ENCODE measurements at places on chromosomes 7 and 10. TPM values are rescaled to one million over a fixed set of nuclear protein-coding genes. Genes with fewer than 3 reads are reported as not detected.

GRCh38 chr10:57657164-57657765 lies 610.4 kb downstream of the IPMK start:
- peak; percentile 89 for DNase-seq

DNA sequence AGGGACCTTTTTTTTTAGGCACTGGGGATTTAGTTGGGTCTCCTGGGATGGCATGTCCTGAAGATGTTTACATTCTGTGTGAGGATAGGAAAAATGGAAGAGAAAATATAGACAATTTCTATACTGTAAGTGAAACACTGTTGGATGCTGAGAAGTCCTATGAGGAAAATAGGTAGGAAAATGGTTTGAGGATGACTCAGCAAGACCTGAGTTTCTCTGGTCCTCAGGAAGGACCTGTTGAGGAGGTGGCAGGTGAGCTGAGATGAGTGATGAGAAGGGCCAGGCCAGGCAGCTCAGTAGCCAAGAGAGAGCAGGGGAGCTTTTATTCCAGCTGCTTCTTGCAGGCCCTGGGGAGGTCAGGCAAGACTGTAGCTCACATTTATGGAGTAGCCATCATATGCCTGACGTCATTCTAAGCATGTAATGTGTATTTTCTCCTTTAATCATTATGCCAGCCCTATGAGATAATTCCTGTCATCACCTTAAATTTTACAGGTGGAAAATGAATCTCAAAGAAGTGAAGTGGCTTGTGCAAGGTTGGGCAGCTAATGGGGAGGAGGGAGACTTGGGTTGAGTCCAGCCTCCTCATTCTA lies 19.1 kb upstream of the LRRC18 start:
- peak; percentile 22 for DNase-seq

DNA sequence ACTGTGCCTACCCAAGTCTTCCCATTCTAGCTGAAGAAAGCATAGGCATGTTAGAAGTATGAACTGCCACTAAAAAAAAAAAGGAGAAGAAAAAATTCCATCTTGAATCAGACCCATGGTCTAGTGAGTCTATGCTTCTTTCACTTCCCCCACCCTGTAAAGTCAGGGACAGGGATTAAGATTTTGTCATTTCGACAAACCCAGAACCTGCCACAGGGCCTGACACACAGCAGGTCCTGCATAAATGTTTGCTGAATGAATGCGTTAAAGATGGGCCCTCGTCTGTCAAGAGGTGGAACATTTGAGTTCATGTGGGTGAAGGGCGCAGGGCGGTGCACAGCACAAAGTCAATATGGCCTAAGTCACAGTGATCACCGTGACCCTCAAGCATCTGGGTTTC lies 4.9 kb downstream of the HIPK2 start:
- DNase-seq = no peak

DNA sequence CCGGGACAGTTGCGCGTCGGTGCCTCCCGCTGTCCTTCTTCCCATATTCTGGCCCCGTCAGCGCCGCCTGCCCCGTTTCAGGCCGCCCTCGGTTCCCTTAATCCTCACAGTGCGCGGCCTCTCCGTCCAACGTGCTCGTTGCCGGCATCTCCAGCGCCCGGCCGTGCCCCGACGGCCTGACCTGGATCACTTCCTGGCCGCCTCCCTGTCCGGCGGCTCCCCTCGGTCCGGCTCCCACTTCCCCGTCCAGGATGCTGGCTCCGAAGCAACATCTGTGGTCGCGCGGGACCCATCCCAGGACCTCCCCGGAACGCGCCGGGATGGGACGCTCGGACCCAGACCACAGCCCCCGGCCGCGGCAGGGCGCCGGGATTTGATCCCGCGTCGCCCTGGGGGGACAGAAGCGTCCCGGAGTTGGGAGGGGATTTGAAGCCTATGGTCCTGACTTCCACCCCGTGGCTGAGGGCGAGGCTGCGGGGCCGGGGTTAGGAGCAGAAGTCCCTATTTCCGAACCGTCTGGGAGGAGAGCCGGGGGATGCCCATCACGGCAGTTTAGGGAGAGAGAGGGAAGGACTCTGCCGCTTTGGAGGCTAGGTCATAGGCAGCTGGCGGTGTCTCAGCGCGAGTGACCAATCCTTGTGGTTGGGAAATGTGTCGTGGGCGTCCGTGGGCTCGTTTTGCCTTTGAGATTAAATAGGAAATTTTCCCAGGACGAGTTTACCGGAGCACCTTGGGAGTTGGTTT lies 53.8 kb downstream of the KCTD7 start:
- DNase-seq = peak; percentile 16

DNA sequence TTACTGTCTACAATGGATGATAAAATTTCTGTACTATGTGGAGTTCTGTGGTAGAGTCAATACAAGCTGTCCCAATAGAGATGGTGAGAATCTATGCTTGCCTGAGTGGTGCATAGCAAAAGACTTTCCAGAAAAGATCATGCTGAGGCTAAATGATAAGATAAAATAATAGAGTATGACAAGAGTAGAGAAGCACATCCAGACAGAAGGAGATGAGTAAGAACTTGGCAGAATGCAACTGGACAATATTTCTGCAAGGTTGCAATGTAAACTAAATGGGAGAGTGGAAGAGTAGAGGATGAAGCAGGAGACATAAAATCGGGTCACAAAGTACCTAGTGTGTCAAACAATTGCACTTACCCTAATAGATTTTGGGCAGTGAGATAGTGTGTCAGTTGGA lies 347.6 kb downstream of the MDFIC start:
- no peak for DNase-seq

DNA sequence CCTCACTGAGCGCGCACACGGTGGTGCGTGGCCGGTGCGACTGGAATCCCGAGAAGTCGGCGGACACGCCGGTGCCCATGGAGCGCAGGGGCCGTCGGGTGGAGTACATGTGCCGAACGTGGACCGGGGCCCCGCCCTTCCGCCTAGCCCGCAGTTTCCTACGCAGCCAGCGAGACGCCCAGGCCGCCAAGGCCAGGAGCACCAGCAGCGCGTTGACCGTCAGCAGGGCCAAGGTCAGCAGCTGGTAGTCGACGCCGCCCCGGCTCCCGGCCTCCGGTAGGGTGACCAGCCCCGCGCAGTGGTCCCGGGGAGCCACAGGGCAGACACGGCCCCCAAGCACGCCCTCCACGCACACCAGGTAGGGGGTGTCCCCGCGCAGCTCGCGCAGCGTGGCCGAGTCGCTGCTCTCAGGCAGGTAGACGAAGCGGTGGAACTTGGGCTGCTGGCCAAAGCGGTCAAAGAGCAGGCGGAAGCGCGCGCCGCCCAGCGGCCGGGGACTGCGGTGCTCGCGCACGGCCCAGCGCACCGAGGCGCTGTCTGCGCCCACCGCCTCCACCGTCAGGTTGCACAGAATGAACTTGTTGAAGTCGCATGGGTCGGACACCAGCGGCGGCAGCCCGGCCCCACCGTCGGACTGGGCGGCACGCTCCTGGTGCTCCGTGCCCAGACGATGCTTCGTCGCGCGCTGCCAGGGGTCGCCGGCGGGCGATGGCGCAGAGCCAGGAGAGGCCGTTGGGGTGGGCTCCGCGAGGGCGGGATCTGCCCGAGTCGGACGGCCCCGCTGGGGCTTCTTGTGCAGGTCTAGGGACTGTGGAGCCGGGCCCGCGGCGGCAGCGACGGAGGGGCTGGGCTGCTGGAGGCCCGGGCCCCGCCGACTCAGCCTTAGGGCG lies 2.2 kb downstream of the TRIL start:
- peak; percentile 80 for DNase-seq

PON2 gene
- 56.4 TPM for total RNA-seq

DNA sequence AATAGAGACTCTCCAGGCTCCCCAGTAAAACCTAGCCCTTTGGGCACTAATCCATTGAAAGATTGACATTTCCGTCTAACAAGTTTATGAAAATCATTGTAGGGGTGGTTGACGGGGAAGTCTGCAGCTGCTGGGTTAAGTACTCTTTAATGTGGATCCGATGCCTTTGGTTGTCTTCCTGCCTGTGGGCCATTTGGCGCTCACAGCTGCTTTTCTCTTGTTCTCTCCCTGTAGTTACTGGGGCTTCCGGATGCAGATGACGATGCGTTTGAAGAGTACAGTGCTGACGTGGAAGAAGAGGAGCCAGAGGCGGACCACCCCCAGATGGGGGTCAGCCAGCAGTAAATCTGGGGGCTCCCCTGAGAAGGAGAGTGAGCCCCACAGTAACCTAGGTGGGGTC lies 22.4 kb downstream of the MTURN start:
- DNase-seq = no peak

EPHA1 gene
- 46.4 TPM for total RNA-seq

GRCh38 chr7:80129785-80130184 lies 4.8 kb upstream of the GNAI1 start:
- no peak for DNase-seq

MYOF gene
- 174 TPM for total RNA-seq

HMX3 gene
- not detected for total RNA-seq

DNA sequence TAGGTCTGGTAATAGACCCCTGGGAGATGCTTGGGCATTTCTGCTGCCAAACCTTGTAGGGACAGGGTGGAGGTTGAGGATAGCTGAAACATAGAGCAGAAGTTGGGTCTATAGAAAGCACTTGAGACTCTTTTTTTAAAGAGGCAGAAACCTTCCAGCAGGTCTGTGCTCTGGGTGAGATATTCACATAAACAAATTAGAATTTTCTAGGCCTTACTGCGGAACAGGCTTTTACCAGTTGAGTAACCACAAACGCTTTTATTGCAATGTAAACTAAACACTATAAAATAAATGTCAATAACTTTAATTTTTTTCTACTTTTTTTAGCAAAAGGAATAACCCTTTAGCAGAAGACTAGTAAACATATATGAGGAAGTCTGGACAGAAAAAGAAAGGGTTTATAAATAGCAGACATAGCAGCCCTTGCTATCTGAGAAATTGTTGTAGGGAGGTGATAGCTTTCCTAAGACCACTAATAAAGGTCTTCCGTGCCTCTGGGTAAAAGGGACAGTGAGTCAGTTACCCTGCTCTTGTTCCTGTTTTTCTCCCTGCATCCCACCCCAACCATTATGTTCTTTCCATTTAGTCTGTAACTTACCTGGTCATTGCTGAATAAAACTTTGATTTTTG lies 38.7 kb downstream of the CACNB2 start:
- DNase-seq = peak; percentile 26

HMX2 gene
- not detected for total RNA-seq

GRCh38 chr10:87661861-87662785 lies 2.4 kb downstream of the PAPSS2 start:
- DNase-seq = peak; percentile 9

- DNase-seq = no peak
Measured at GRCh38 chr10:11530806-11531205, 80.6 kb downstream of the USP6NL start.

GRCh38 chr10:14010101-14010558 lies 320.6 kb downstream of the FRMD4A start:
- no peak for DNase-seq

BUD23 gene
- total RNA-seq = 138 TPM

GRCh38 chr7:102096012-102096332 lies 190.7 kb upstream of the SH2B2 start:
- DNase-seq = no peak

CUEDC2 gene
- 51.4 TPM for total RNA-seq

DNA sequence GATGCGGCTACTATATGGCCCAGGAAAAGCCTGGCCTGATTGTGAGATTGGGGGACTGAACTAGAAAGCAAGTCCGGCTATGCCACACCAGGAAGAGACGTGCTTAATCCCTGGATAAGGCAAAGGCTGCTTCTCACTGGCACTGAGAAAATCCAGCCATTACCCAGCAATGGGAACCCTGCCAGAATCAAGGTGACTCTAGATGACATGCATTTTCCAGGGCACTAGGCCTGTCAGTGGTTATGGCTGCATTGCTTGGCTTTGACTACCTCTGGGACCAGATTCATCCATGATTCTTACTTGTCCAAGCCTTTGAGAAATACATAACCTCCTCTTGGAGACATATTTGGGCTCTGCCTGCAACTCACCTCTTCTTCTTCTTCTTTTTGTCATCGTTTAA lies 317.2 kb downstream of the GRID1 start:
- no peak for DNase-seq

- no peak for DNase-seq
Measured at GRCh38 chr10:5282137-5282536, 82.6 kb upstream of the UCN3 start.

GRCh38 chr7:86768967-86769760 lies 125.5 kb downstream of the GRM3 start:
- no peak for DNase-seq

DNA sequence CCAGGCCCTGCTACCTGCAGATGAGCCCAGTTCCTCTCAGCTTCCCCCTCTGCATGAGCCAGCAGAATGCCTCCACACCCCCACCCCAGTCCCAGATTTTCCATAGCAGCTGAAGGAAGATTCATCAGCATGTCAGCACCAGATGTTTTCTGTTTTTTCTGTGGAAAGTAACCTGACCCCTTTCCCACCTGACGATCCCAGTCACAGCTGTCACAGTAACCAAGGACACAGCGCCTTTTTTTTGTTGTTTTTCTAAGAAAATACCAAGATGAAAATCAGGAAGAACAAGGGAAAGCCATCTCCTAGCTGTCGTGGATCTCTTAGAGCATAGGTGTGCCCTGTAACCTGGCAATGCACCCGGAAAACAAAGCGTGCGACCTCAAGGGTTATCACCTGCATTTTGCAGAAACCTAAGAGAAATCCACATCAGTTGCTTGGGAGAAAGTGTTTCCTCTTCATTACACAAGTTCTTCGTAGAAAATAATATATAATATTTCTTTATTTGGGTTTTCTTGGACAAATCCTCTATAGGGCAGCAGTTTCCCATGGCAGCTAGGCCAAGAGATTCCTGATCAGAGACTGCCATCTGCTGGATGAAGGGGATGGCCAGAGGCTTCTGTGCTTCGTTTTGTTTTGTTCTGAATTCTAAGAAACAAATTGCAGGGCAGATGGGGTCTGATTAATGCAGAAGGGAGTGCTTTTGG lies 401.9 kb downstream of the TNS3 start:
- DNase-seq = peak; percentile 73

DNA sequence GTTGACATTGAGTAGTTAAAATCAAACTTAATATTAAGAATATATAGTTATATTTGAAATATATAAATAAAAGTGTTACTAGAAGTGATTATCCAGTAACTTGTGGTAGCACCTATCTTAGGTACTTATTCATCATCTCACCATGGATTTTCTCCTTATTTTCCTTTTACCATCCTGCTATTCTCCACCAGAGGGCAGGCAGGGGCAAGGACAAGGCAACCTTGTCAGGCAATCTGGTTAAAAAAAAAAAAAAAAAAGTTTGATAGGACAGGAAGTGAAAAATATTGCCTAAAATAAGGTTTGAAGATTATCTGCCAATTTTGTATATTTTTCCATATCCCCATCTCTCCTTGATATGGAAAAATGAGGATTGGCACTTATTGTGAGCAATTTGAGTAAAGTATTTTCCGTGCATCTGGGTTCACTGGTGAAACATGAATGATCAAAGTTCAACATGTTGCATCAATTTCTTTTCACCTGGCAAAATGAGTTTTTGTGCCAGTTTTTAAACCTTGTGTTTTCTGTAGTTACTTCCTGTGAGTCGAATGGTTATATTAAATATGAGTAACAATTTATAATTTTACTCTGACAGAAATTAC lies 256.7 kb downstream of the AGMO start:
- DNase-seq = peak; percentile 62

RAPGEF5 gene
- total RNA-seq = 5.6 TPM

FRAT2 gene
- total RNA-seq = 19.2 TPM

Data from PC-3 (cell line).